ENCODE measurements at places on chromosomes 4 and X. TPM values are rescaled to one million over a fixed set of nuclear protein-coding genes. Genes with fewer than 3 reads are reported as not detected.

The CT47B1 gene
- not detected for total RNA-seq

The CSAG2 gene
- total RNA-seq = not detected

The SOWAHD gene
- total RNA-seq = 2.2 TPM

The XKRX gene
- 0.09 TPM for total RNA-seq

The MAB21L2 gene
- total RNA-seq = not detected

The SNCA gene
- total RNA-seq = 4.6 TPM

The SORCS2 gene
- total RNA-seq = not detected

The PF4V1 gene
- not detected for total RNA-seq

The DRD5 gene
- total RNA-seq = not detected

The SSX2B gene
- not detected for total RNA-seq

The TRIM61 gene
- total RNA-seq = 3.6 TPM

All from T-helper 2 cell treated with Interferon-gamma antibody and Interleukin-4, amounts not matched to agents 100 ng/mL and 5 ng/mL, for 36 hours (primary cell).